Dermis lymphatic vessel endothelial cell (primary cell): ENCODE measurements at places on chromosomes 2 and 18. TPM values are rescaled to one million over a fixed set of nuclear protein-coding genes. Genes with fewer than 3 reads are reported as not detected.

Gene GAL3ST2
- total RNA-seq = not detected in 2 replicates

Gene SERPINB5
- not detected in 2 replicates for total RNA-seq

Gene CGREF1
- 1.7 and 2.3 TPM in 2 replicates for total RNA-seq

Gene TXNDC2
- not detected in 2 replicates for total RNA-seq

Gene FAM161A
- total RNA-seq = 1.1 and 1.3 TPM in 2 replicates

Gene CTAGE1
- total RNA-seq = not detected in 2 replicates

Gene LOXHD1
- 0.11 and 0.26 TPM in 2 replicates for total RNA-seq

Gene MEX3C
- 31.1 and 34.2 TPM in 2 replicates for total RNA-seq

Gene FBXO15
- under 0.01 and 0.09 TPM in 2 replicates for total RNA-seq

Gene MC4R
- total RNA-seq = not detected in 2 replicates

Gene CHRNG
- total RNA-seq = not detected in 2 replicates

Gene XIRP2
- under 0.01 and 0.09 TPM in 2 replicates for total RNA-seq

Gene PLEKHA3
- total RNA-seq = 6.3 and 7.6 TPM in 2 replicates

Gene NAT8
- total RNA-seq = not detected in 2 replicates

Gene CD207
- total RNA-seq = 0.09 and 0.11 TPM in 2 replicates

Gene CLEC4F
- total RNA-seq = 0.11 and 0.17 TPM in 2 replicates

Gene IL1R2
- total RNA-seq = 0.26 and 0.33 TPM in 2 replicates

Gene GCG
- not detected in 2 replicates for total RNA-seq

Gene FER1L5
- total RNA-seq = not detected in 2 replicates

Gene SERPINB10
- not detected in 2 replicates for total RNA-seq

Gene FSIP2
- total RNA-seq = under 0.01 TPM in 2 replicates

Gene CHAC2
- total RNA-seq = 3.5 and 4.6 TPM in 2 replicates

Gene ANKRD62
- under 0.01 TPM in 1 of 2 replicates, not detected in the other for total RNA-seq

Gene SCYGR4
- not detected in 2 replicates for total RNA-seq

Gene TCF23
- not detected in 2 replicates for total RNA-seq
